ENCODE measurements at places on chromosomes 2 and 18.

GRCh38 chr2:156151351-156151750 lies 181.2 kb downstream of the NR4A2 start:
- DNase-seq, result no peak

GRCh38 chr2:218894151-218894879 lies 13.7 kb downstream of the WNT10A start:
- no peak for DNase-seq

DNA sequence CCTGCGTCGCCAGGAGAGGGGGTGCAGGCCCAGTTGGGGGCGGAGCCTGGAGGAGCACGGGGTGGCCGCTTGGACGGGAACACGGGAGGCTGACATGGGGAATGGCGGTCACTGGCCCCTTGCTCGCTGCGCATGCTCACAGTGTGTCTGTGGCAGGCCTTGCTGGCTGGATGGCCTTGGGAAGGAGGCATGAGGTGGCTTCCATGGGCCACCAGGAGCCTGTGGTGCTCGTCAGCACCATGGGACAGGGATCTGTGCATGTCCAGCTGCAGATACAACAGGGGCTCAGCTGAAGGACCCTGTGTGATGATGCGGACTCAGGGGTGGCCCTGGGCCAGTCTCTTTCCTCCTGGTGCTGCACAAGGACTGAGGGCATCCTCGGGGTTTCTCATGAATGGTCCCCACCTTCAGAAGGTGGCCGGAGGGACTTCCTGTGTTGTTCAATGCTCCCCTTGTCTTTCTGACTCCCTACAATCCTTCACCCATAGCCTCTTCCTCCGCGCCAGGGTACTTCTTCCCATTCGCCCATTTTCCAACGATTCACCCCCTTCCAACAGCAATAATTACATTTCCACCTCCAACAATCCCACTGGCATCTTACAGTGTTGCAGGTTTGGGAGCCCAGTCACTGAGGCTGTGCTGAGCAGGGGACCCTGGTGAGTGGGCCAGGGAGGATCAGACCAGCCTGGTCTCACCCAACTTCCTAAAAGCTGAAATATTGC lies 3.4 kb upstream of the SP140L start:
- no peak for DNase-seq

- DNase-seq, result no peak
Observed at GRCh38 chr2:79099140-79099686, 11.4 kb upstream of the REG1B start.

DNA sequence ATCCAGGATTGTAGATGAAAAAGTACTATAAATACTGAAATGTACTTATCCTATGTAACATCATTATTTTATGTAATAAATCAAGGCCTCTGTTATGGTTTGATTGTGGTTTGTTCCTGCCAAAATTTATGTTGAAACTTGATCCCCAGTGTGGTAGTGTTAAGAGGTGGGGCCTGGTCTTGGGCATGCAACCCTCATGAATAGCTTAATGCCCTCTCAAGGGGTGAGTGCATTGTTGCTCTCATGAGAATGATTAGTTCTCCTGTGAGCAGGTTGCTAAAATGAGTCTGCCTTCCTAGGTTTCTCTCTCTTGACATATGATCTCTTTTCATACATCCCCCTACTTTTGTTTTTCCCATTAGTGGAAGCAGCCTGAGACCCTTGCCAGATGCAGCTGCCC lies 915.4 kb downstream of the TSN start:
- DNase-seq, result no peak

DNA sequence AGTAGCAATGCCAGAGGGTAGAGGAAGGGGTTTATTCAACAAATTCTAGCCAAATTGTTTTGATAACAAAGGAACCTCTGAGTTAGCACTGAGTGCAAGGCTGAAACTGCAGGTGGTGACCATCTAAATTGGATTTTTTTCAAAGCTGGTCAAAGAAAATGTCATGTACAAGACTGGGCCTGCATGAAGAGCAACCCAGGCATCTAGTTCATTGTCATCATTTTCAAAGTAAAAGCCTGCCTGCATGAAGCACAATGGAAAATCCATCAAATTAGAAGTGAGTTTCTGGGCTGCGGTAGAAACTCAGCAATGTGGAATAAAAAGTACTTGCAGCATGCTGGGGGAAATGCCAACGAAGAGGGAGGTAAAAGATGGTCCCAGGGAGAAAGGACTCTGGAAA lies 80.8 kb upstream of the PPP1CB start:
- DNase-seq, result no peak

DNA sequence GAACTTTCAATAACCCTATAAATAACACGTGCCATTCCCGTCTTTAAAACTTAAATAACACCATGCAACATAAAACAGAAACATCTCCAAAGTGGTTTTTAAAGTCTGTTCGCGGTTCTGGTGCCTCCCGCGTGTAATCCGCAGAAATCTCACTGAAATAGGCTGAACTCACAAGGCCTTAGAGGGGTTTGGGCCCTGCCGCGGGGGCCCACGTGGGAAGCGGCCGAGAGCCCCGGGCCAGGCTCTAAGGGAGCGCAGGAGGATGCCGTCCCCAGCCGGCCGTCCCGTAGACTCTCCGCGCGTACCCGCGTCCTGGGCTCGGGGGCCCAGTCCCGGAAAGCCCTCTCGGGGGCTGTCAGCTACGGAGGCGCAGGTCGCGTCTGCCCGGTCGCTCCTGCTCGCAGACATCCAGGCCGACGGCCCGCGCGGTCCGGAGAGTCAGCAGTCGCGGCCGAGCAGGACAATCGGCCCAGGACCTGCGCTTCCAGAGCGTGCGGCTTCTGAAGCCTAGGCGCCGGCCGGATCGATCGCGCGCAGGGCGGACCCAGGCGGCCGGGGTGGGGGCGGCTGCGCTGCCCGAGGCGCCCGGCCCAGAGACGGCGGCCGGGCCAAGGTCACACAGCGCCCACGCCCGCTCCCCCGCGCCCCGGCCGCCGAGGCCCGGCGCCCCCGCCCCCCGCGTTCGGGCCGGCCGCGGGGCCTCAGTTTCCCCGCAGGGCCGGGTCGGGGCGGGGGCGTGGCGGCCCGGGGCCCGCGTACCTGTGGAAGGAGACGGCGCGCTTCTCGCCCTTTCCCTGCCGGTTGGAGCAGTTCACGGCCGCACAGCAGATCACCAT lies 558 bp downstream of the THAP4 start:
- peak; percentile 24 for DNase-seq

DNA sequence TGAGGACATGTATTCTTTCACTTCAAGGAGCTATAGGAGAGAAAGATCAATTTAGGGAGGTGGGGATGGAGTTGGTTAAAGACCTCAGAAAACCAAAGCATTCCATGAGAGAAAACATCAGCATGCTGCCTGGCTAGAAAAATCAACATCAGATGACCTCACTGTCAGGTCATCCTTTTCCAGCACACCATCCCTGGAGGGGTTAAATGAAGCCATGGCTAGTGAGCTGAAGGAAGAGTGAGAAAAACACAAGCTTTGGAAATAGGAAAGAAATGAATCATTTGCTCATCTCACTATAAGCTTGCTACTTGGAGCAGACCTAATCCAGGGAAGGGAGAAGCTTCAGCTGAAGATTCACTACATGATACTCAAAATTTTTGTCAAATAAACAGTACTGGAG lies 109.5 kb upstream of the ITGB6 start:
- DNase-seq, result no peak

- DNase-seq, result no peak
Observed at GRCh38 chr2:173077506-173078177, 2.0 kb downstream of the MAP3K20 start.

GRCh38 chr2:69545477-69545932 lies 98.0 kb downstream of the AAK1 start:
- no peak for DNase-seq

DNA sequence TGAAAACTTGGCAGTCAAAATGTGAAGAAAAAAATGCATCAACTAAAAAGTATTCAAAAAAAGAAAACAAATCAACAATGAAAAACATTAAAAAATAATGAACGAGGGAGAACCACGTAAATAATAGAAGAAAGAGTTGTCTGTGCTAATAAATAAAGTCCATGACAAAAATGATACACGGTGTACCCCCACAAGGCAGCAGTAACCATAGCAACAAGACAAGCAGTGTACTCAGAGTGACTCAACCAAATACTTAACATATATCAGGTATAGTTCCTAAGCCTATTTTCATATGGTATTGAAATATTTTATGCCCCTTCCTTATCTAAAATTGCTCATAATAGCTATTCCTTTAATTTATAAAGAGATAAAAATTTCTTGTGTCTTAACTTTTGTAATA lies 162.3 kb upstream of the TMEM200C start:
- no peak for DNase-seq

DNA sequence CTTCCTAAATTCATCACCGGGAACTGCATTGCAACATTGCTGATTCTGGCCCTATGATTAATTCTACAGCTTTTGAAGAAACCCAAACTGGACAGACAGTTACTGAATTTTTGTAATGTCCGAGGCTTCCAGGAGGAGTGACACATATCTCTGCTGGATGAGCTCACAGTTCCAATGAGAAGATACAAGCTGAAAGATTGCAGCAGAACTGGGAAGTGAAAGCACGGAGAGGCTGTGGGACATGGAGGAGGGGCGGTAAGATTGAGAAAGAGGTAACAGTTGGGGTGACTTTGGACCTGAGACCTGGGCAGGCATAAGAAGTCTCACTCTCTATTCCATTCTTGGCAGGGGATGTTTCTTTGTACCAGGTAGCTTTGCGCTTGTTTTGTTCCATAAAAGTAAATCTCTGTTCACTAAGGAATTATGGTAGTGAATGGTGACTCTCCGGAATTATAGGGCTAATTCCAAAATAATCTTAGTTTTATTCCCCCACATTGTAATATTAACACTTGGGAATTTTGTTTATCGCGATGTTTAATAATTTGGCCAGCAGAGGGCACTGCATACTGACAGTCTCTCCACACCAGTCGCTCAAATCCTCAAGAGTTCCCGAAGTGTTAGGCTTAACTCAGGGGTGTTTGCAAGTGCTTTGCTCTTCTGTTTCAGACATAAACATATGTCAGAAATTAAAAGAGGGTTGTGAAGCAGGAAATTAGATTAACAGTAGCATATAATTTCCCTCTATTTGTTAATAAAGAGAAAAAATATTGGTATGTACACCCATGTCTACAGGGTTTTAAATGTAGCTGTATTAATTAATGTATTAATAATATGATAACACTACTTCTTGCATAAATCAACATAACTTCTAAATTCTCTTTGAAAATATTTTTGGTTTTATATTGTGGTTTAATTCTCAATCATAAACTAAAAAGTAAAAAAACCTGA lies 201.4 kb downstream of the SOCS6 start:
- peak; percentile 97 for DNase-seq

DNA sequence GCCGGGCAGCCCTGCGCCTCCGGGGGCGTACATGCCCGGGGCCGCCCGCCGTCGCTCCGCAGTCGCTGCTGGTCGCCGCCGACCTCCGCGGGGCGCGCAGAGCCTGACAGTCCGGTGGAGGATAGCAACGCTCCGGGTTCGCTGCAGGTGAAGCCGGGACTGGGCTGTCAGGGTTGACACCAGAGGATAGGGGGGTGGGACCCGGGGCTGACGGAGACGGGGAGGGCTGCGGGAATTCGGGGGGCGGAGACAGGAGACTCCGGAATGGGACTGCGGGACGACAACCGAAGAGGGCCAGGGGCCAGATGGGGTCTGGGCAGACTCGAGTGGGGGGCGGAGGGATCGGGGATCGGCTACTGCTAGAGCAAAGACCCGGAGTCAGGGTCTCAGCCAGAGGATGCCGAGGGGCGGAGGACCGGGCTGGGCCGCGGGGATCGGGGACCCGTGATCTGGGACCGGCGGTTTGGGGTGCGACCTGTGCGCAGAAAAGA lies 403 bp downstream of the TMEM127 start:
- DNase-seq, result no peak

DNA sequence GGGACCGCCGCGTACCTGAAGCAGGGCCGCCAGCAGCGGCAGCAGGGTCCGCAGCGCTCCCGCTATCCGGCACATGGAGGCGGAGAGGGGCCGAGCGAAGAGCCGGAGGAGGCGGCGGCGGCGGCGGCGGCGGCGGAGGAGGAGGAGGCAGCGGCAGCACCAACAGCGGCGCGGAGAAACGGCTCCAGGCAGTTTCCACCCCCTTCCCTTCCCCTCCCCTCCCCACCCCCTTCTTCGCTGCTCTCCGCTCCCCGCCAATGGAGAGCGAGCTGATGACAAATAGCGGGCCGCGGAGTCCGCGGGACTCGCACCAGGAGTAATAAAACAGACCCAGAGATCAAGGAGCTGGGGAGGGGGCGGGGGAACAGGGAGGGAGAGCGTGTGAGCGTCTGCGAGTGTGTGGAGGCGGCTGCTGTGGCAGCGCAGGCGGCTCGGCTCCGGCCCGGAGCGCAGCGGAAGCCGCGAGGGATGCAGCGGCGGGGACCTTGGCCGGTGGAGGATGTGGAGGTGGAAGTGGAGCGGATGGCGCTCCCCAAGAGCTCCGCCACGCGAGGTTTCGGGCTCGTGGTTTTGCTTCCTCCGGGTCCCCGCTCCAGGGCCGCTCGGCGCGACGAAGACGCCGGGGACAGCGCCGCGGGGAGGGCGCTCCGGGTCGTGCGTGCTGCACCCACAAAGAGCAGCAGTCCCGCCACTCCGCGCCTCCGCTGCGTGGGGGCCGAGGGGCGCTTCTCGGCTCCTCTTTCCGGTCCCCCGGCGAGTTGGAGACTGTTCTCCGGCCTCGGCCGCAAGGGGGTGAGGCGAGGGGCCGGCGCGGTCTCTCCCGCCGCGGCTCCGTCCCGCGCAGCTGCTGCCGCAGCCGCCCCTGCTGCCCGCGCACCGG lies at the start of gene CDH2:
Gene CDH2, minus strand, starts transcription at position 183 of the 880 bp plus-strand sequence. Its CDS starts 108 bp downstream, at position 75.
- DNase-seq, result no peak

DNA sequence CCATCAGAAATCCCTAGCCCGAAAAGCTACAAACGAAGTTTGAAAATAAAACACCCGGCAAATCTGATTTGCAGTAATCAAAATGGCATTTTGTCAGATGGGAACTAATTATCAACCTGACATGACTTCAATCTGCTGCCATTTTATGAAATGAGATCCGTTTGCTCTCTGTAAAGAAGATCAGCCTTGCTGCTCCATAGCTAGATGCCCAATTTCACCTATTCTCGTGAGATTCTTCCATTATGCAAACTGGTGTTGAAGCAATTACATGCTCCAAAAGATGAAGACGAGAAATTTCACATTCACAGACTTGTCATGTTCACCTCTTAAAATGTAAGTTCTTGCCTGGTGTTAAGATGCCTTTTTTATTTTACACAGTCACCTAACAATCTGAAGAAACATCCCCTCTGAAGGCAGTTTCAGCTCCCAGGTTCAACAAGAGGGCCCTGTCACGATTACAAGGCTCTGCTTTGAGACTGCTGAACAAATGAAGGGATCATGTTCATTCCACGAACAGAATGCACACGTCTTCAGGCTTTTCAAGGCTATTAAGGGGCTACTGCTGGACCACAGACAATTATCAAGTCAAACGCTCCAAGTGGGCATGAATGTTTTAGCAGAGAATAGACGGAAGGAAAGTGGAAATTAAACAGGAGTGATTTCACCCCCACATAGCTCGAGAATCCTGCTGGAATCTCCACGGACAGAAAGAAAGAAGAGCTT lies 172.6 kb upstream of the PID1 start:
- DNase-seq, result no peak

GRCh38 chr2:230441227-230441897 lies 25.4 kb downstream of the SP100 start:
- DNase-seq, result peak; percentile 36

DNA sequence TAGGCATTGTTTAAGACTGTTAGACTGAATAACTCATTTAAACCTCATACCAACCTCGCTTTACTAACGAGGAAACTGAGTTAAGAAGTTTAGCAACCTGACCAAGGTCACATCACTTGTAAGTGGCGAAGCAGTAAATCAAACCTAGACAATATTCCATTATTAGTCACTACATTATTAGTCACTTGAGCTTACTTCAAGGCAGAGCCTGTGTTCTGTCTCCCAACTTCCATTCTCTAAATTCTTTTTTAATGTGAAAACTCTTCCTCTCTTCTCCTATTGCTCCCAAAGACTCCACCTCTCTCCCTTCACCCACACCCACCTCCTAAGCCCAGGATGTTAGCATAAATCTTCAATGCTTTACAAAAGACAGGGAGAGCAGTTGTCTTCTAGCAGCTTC lies 156.5 kb downstream of the ARL6IP6 start:
- no peak for DNase-seq
